ENCODE measurements at places on chromosomes 6 and 20.

- DNase-seq: no peak
Measured at GRCh38 chr6:18031680-18032256, 44.3 kb upstream of the KIF13A start.

- no peak for DNase-seq
Measured at GRCh38 chr6:105874835-105875626, 211.1 kb upstream of the PRDM1 start.

DNA sequence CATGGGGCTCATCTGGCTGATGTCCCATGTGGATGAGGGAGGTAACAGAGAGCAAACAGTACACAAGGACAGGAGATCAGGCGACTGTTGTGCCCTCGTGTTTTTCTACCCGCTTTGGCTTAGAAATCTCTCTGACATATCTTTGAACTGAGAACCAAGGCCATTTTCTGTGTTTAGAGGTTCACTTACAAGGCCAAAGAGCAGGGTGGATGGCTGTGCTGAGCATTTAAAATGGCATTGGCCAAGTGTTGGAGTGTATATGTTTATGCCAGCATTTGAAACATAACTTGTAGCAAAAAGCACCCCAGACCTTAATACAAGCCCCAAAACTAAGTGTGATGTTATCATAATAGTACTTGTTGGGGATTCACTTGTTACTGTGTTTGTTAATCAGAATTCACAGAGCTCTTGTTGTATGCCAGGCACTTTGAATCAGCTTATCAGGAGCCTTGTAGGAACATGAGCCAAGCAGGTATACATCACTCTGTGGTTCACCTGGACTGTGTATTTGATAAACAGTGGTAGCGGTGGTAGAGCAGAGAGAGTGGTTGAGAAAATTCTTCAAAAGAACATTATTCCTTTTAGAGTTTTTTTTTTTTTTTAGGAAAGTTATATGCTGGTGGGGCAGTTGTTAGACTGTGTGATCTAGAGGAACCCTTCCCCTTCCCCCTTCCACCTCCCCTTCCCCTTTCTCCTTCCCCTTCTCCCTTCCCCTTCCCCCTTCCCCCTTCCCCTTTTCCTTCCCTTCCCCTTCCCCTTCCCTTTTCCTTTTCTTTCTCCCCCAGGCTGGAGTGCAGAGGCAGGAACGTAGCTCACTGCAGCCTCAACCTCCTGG, 71.3 kb downstream of the ATRN start:
- no peak for DNase-seq

DNA sequence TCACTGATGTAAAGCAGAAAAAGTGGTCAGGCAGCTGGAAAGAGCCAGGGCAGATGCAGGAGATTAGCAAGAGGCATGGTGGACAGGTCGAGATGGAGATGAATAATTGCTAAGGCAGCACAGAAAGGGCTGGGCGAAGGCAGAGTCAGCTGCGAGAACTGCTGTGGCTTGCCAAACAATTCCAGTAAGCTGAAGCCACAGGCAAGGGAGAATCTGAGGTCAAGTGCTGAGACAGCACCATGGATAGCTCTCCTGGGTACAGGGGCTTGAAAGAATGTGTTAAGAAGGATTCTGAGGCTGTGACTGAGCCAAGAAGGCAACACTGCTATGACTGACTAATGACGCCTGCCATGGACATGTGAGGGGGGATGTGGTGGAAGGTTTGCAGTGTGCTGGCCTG, 220.8 kb upstream of the FOXA2 start:
- DNase-seq: no peak

GRCh38 chr20:15706719-15707118, 866.5 kb downstream of the KIF16B start:
- DNase-seq: no peak

Data from stimulated activated CD8-positive, alpha-beta memory T cell treated with anti-CD3 and anti-CD28 coated beads, Interleukin-2, amount 100 ng/mL, for 48 hours (primary cell).